ENCODE measurements at places on chromosomes 2 and 18.
A peak's percentile ranks its signal among the peaks of the same experiment; 100 is the strongest.

GRCh38 chr2:63539416-63540162 lies 48.7 kb downstream of the WDPCP start:
- no peak for DNase-seq

GRCh38 chr2:8061219-8061618 lies 620.6 kb upstream of the ID2 start:
- no peak for DNase-seq

- DNase-seq = no peak
These were observed 188.1 kb upstream of the ETAA1 start for GRCh38 chr2:67208887-67209500.

GRCh38 chr2:114709936-114710850 lies 267.8 kb downstream of the DPP10 start:
- no peak for DNase-seq

DNA sequence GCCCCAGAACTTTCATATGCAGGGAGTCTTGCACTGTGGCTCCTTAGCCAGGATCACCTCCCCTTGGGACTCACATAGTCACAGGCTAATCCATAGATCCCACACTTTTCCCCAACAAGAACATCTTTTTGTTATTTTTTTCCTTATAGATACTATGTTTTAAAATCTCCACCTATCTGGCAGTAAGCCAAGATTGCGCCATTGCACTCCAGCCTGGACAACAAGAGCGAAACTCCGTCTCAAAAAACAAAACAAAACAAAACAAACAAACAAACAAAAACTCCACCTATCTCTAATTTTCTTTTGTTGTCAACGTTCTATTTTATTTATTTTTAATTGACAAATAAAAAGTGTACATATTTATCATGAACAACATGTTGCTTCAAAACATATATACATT lies 141.7 kb downstream of the PDE11A start:
- DNase-seq = no peak

DNA sequence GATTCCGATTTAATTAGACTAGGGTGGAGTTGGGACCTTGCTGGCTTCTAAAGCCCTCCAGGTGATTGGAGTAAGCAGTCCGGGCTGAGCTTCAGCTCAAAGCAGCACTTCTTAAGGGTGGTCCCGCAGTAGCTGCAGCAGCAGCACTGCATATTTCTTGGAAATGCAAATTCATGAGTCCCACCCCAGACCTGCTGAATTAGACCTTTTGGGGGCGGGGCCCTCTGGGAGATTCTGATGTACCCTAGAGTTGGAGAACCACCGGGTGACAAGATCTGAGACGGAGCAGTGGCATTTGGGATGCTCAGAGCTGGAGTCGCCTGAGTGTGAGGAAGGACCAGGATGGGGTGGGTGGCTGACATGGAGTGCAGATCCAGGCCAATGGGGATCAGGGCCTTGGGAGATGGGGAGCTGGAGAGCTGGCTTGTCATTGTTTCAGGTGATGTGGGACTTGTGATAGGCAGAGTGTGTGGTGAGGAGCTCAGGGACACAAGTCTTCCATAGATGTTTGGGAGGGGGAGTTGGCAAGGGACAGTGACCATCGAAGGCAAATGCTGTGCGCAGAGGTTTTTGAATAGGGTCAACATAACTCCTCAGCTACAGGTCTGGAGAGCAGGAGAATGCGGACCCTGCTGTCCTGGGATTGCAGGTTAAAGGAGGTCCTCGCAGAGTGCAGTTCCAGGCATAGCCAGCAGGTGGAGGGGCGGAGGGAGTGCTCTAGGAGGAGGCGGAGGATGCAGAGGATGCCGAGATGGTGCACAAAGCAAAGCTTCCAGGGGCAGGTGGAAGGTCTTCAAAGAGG lies 130.9 kb upstream of the RAB12 start:
- DNase-seq = peak; percentile 40

- DNase-seq = no peak
These were observed 44.7 kb downstream of the C2orf42 start for GRCh38 chr2:70145851-70146739.

DNA sequence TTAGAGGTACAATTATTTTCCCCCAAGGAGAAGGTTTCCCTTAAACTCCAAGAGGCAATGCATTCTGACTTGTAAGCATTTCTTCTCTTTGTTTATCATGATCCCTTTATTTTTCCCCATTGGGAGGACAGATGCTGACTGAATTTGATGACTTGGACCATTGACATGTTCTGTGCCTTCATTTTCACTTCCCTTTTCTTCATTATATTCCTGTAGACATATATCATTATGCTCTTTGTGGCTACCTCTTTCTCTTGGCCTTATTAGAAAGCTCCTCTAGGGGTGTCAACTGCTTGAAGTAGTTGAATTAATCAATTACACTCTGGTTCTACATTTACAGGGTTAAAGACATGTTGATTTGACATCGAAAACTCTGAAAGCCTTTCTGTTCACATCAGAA lies 330.0 kb upstream of the DCC start:
- no peak for DNase-seq

DNA sequence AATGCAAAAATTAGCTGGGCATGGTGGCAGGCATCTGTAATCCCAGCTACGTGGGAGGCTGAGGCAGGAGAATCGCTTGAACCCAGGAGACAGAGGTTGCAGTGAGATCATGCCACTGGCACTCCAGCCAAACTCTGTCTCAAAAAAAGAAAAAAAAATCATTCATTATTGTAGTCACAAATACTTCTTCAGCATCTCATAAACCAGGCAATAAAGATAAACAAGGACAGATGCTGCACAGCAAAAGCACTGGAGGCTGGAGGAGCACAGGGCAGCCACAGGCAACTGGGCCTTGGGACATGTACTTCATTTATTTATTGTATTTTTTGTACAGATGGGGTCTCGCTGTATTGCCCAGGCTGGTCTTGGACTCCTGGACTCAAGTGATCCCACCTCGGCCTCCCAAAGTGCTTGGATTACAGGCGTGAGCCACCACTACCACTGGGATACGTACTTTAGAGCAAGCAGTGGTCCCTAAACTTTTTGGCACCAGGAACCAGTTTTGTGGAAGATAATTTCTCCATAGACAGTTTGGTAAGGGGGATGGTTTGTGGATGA lies 16.8 kb upstream of the MAT2A start:
- no peak for DNase-seq

DNA sequence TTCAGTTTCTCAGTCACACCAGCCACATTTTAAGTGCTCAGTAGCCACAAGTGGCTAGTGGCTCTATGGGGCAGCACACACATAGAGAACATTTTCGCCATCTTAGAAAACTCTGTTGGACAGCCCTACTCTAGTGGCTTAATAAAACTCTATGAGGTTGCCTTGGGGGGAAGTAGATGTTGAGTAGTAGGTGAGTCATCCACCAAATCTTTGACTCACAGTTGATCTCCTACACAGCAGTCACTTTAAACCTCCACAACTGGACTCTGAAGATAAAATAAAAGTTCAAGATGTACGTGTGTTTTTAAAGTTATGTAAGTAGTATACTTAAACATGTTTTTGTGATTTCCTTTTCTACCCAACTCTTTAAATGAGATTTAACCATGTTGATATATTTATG lies 379.0 kb downstream of the SETBP1 start:
- DNase-seq = no peak

DNA sequence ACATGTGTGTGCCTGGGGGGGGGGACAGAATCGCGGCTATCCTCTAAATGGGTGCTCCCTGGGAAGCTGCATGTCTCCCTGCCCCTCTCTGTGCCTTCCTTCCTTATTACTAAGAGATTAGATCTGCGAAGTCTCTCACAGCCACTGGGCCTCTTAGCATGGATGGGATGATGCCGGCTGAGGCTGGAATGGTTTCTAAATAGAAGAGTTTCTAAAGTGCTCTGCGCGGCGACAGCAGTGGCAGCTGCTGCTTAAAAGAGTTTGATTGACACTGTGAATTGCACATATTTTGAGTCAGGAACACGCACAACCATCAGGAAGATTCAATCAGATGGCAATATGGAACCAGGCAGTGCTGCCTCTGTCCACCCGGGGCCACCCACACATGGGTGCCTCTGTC lies 163.8 kb downstream of the CLIP4 start:
- no peak for DNase-seq

DNA sequence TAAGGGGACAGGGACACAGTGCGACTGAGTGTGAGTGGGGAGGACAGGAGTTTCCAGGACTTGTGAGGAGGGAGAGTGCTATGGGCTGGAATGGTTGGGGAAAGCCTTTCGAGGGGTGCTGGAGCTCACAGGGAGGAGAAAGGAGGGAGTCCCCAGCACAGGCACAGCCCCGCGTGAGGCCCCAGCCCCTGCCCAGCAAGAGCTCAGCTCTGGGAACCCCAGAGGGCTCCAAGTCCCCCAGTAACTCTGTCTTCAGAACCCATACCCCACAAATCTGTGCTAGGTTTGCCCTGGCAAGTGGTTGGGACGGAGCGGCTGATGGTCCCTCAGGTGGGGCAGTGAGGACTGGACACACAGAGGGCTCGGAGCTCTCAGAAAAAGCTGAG lies 75.4 kb downstream of the SFXN5 start:
- DNase-seq = no peak
